Activated T-helper 17 cell treated with anti-CD3 and anti-CD28 coated beads, Interleukin-2, amount 50 U/mL, for 72 hours (primary cell): ENCODE measurements at places on chromosomes 5 and 9. TPM values are rescaled to one million over a fixed set of nuclear protein-coding genes. Genes with fewer than 3 reads are reported as not detected.
A peak's percentile ranks its signal among the peaks of the same experiment; 100 is the strongest.

- no peak for ATAC-seq
Observed at GRCh38 chr9:18666986-18667772, 193.2 kb downstream of the ADAMTSL1 start.

- ATAC-seq: peak; percentile 86
Observed at GRCh38 chr9:21576331-21577189, 94.4 kb upstream of the IFNE start.

DNA sequence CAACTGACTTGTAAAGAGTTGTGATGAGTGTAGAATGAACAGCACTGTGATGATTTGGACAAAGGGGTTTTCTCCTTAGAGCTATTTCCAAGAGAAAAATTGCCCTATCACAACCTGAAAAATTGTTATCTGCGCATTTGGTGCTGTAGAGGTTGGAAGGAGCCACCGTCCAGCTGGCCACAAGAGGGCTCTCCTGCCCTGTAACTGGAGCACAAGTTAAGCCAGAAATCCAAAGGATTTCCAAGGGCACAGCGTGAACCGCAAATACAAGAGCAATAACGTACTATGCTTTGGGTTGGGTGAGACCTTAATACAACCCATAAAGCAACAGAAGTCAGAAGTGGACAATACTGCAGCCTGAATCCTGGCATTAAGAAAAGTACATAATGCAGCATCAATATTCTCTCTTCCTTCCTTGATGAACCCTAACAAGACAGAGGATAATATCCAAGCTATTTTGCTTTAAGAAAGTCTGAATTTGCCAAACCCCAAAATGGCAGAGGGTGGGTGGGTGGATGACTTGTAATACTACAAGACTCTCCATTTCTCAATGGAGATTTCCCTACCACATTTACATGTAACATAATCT lies 56.8 kb upstream of the SMIM32 start:
- no peak for ATAC-seq

FAM200C gene
- 3.5 TPM for total RNA-seq
